ENCODE measurements at places on chromosomes 3 and 15. TPM values are rescaled to one million over a fixed set of nuclear protein-coding genes. Genes with fewer than 3 reads are reported as not detected.
A peak's percentile ranks its signal among the peaks of the same experiment; 100 is the strongest.

CASR gene
- total RNA-seq: not detected

GTF2A2 gene
- 26.3 TPM for total RNA-seq

SPCS1 gene
- total RNA-seq: 69.4 TPM

EIF4E3 gene
- total RNA-seq: 29.0 TPM

MAP1A gene
- 2.5 TPM for total RNA-seq

CCR9 gene
- not detected for total RNA-seq

TRPM1 gene
- total RNA-seq: not detected

FAM227B gene
- total RNA-seq: 0.75 TPM

PLCB2 gene
- total RNA-seq: 35.1 TPM

CHRD gene
- total RNA-seq: 5.8 TPM

DNA sequence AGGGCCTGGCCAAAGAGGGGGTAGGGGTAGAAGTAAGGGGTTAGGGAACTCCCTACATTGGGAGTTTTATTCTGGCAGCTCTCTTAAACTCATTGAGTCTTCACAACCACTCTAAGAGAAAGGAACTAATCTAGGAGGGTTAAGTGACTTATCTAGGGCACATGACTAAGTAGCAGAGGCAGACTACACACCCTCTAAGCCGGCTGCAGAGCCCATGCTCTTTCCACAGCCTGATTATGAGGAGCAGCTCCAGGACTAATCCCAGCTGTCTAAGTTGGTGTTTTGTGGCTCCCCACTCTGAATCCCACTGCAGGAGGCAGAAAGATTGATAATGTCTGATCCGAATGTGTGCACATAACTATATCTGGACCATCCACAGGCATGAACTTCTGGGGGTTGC lies 374.6 kb downstream of the EPHB1 start:
- no peak for DNase-seq

DNA sequence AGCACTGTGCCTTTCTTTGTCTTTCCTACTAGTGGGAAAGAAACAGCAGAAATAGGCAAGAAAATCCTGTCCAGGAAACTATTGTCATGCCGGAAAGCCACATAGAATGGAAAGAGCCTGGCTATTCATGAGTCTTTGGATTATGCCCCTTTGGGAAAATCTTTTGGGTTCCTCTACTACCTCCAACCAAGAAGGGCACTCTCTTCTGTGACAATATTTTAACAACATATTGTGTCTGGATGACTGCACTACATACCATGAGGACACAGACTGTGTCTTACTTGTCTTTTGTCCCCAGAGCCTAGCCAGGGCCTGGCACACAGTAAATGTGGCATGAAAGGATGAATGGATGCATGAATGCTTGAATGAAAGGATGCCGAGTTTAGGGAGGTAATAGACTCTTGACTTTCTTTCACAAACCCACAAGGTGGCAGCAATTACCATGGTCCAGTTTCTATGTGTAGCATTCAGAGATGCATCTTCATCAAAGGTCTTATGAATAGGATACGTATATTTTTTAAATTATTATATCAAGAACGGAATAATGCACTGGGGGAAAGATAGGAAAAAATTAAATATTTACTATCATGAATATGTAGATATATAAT lies 30.3 kb downstream of the ARL14 start:
- DNase-seq: no peak

- DNase-seq: no peak
Observed at GRCh38 chr15:51720201-51720995, 17.1 kb downstream of the LYSMD2 start.

GRCh38 chr3:115512565-115513415 lies 110.5 kb upstream of the GAP43 start:
- DNase-seq: no peak

DNA sequence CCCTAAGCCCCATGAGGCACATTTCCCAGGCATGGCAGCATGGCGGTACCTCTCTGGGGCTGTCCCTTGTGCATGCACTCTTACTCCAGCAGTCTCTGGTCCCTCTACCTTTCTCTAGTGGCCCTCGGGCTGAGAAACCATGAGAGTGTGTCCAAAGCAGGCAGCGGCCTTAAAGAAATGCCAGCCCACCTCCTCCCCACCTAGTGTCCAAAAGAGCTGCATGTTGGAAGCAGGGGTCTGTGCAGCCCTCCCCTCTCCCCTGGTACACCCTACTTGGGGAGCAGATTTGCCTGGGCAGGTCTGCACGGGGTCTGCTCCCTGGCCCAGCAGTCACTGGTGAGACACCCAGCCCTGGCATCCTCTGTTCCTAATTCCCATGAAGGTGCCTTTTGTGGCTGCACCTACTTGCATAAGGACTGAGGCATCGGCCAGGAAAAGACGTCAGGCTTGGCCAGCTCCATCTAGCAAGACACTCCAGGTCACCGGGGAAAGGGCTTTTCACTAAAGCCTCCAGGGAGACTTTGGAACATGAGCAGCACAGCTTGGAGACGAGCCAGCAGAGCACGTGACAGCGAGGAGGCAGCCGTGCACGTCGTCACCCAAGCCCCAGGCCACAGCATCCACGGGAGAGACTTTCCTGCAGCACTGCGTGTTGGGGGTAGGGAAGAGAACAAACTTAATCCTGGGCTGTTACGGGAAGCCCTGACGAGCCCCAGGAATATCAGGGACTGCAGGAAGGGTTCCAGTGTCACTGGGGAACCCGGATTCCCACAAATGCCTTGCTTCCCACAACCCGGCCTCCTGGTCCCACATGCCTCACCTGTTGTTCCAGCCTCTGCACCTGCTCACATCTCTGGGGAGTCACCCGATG lies 38.8 kb downstream of the TM2D3 start:
- no peak for DNase-seq

GRCh38 chr3:132659000-132659364 lies 627 bp downstream of the ACAD11 start:
- no peak for DNase-seq

GRCh38 chr3:64798316-64798715 lies 110.5 kb upstream of the ADAMTS9 start:
- no peak for DNase-seq

- no peak for DNase-seq
Observed at GRCh38 chr3:107260207-107260606, 117.0 kb upstream of the CCDC54 start.

- no peak for DNase-seq
Observed at GRCh38 chr3:141979050-141979671, 102.7 kb downstream of the ATP1B3 start.

- no peak for DNase-seq
Observed at GRCh38 chr3:65960087-65960486, 78.6 kb downstream of the MAGI1 start.

- DNase-seq: no peak
Observed at GRCh38 chr3:99971761-99972160, 142.5 kb downstream of the FILIP1L start.

GRCh38 chr3:30795176-30795575 lies 99.3 kb downstream of the GADL1 start:
- DNase-seq: no peak

GRCh38 chr3:124928333-124929202 lies 6.0 kb downstream of the MUC13 start:
- DNase-seq: peak; percentile 44

DNA sequence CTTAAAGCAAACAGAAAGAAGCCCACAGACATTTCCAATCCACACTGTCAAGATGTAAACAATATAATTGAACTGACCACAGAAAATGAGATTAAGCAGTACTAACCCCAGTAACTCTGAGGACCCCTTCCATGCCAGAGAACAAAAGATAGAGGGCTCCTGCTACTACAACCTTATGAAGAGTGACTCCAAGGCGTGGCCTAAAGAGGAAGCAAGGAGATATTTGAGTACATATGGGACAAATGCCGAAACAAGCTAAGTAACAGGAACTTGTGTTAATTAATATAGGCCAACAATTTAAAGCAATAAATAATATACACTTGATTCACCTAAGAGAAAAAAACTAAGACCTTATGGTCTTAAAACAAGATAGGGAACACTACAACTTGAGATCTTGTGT lies 25.0 kb upstream of the VPS39 start:
- DNase-seq: no peak

- DNase-seq: peak; percentile 58
Observed at GRCh38 chr15:66765478-66766281, 63.6 kb downstream of the SMAD6 start.

DNA sequence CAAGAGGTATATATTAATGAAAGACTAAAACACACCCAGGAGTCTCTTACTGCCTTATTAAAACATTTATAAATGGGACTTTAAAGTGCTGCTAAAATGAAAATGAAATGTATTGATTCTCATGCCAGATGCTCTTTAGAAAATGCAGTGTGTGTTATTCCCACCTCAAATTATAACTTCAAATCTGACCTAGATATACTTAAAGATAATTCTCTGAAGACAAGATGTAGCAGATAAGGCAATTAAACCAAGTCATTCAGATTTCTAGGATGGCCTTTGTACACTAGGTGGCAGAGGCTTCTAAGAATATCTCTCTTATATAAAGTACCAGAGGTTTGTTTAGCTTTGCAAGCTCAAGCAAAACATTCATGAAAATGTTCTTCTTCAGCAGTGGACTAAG lies 26.9 kb upstream of the GOLGA8B start:
- DNase-seq: no peak

DNA sequence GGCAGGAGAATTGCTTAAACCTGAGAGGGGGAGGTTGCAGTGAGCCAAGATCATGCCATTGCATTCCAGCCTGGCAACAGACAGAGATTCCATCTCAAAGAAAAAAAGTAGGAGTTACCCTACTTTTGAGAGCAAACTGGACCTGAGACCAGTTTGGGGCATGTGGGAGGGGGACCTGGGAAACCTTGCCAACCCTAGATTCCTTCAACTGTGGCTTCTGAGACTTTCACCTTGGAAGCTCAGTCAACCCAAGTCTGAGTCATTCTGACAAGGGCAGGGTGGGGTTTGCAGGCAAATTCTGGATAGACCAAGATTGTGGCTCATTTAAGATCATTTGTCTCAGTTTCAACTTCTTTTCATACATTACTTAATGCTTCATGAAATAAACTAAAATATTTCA lies 23.8 kb upstream of the SIAH2 start:
- DNase-seq: no peak

DNA sequence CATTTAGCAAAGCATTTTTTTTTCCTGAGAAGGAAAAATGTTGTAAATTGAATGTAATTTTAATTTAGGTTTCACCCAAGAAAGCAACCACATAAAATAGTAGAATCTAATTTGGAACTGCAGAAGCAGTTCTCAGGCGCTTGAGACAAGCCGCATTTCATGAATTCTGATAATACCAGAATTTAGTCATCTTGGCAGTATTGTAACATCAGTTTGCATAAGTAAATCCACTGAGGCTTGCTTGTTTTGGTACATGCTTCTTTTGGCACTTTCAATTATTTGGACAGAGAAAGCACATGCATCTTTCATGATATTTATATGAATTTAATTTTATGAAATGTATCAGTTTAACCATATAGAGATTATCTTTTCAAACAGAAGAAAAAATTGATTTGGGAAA lies 389.7 kb upstream of the ROBO1 start:
- DNase-seq: no peak

DNA sequence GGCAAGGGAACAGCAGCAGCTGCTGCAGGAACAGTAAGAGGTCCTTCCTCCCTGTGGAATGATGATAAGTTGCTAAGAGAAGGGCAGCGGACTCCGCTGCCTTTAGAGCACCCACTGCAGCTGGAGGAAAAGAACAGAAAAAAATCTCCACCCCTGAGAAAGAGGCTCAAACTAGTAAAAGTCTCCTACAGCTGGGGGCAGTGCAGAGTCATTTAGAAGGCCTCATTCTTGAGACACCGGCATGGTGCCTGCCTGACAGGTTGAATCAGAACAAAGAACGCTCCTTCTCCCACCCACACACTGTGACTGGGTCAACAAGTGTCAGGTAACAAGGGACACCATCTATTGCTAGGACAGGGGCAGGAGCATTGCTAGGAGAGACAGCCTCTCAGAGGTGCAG lies 188.4 kb downstream of the ABHD5 start:
- DNase-seq: no peak

GRCh38 chr3:159432682-159433340 lies 555.8 kb upstream of the IL12A start:
- no peak for DNase-seq

DNA sequence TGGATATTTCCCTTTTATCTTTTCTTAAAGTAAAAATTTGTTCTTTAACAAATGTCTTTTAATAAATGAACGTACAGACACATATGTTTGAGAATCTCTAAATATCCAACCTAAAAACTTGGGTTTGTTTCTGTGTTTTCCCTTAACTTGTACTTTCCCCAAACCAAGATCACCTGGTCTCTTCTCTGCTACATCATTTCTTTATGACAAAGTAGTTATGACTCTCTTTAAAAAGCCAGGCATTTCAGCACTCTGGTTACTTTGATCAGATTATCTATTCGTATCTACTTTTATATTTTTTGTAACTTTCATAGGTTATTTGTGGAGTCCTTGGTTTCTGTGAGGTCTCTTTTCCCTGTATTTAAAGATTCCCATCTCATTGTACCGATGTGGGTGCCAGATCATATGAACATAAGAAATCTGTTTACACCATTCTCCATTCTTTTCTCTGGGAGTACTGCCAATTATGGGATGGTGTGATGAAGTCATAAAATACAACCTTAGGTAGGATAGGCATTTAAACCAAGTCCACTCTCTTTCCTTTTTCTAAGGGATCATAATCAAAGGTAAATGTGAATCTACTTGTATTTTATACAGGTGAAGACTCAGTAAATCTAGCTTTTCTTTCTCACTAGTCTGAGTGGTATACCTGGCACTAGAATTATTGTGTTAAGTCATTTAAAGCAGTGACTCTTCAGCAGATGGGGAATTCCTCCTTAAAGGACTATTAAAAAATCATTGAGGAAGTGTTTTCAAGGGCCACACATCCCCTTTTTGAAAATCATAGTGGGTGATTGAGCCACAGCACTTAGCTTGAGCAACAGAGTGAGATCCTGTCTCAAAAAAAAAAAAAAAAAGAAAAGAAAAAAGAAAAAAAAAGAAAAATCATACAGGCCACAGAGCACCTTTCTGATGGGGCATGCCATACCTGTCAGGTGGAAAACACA lies 12.4 kb upstream of the NFKBIZ start:
- DNase-seq: no peak

- DNase-seq: no peak
Observed at GRCh38 chr15:63605816-63606215, 8.6 kb downstream of the FBXL22 start.

- no peak for DNase-seq
Observed at GRCh38 chr3:53188720-53189119, 27.7 kb downstream of the PRKCD start.

- no peak for DNase-seq
Observed at GRCh38 chr3:172553526-172554252, 30.5 kb upstream of the TNFSF10 start.

DNA sequence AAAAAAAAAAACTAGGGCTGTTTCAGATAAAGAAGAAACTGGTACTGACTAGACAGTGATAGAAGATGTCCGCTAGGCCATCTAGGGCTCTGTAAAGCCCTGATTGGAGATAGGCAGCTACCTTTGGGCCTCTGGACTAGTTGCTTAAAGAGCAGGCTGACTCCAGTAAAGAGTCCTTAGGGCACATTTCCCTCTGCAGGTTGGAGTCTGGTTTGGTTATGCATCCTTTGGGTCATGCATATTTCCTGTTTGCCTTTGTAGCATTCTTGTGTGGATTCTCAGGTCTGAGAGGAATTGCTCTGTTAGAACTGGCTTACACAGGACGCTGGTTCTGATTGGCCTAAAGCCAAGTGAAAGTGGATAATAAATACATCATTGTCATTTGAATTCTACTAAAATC lies 165.5 kb upstream of the LRRN1 start:
- DNase-seq: no peak

All from omental fat pad (tissue), 4 donors.